Adrenal gland (tissue), 19 donors: ENCODE measurements at places on chromosomes 3 and 15. TPM values are rescaled to one million over a fixed set of nuclear protein-coding genes. Genes with fewer than 3 reads are reported as not detected.

The CLRN1 gene
- total RNA-seq, result 27.8 TPM

The UCN2 gene
- not detected for total RNA-seq

GRCh38 chr3:24513463-24513862 is 18.8 kb upstream of the THRB start:
- DNase-seq, result no peak

DNA sequence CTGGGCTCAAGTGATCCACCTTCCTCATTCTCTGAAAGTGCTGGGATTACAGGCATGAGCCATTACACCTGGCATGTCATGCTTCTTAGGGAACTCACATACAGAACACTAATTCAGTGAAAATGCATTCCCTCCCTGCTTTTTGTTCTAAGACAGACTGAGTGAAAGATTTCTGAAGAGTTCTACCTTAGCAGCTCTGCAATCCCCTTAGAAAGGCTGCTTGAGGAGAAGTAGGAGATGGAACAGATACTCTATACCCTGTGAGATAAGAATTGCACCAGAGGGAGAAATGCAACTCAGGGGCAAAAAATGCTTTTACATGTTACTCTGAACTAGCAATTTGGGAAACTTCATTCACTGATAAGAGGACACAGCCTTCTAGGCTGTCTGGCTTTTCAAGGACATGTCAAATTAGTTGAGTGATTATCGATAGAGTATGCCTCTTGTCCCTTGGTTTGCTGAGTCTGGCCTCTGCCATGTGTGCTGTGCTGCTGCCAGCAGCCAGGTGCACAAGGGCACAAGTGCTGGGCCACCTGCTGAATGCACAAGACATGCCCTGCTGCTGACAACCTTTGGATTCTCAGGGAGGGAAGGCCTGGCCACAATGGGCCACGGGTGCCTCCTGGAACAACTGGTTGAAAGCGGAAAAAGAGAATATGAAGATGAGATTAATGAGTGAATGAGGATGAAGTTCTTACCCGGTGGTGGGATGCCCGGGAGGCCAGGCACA is 17.8 kb downstream of the UQCC5 start:
- no peak for DNase-seq

- no peak for DNase-seq
These were observed 374.2 kb upstream of the ICE2 start for GRCh38 chr15:60853109-60853508.

- DNase-seq, result no peak
These were observed 10.0 kb downstream of the CNBP start for GRCh38 chr3:129173725-129174124.
